ENCODE measurements at places on chromosomes 1 and 21. TPM values are rescaled to one million over a fixed set of nuclear protein-coding genes. Genes with fewer than 3 reads are reported as not detected.

Gene C8A
- not detected for polyA plus RNA-seq

Gene KRTAP19-1
- not detected for polyA plus RNA-seq

Gene CFHR5
- polyA plus RNA-seq = not detected

Gene NPHS2
- not detected for polyA plus RNA-seq

Gene HSD11B1
- polyA plus RNA-seq = not detected

Gene SIM2
- 0.16 TPM for polyA plus RNA-seq

Gene RGS7
- 2.0 TPM for polyA plus RNA-seq

GRCh38 chr1:17567582-17567981 is 28.1 kb downstream of the ARHGEF10L start:
- peaks cover 49% of the 10 kb centered on the region for H3K4me1 ChIP-seq
- no peak for DNase-seq
- no peaks in the 10 kb centered on the region for H3K27me3 ChIP-seq

- peaks cover 14% of the 10 kb centered on the region for H3K4me1 ChIP-seq
- H3K27ac ChIP-seq = no peak overlapping the region
- no peaks in the 10 kb centered on the region for H3K27me3 ChIP-seq
Observed at GRCh38 chr1:154749078-154749760, 120.9 kb downstream of the KCNN3 start.

DNA sequence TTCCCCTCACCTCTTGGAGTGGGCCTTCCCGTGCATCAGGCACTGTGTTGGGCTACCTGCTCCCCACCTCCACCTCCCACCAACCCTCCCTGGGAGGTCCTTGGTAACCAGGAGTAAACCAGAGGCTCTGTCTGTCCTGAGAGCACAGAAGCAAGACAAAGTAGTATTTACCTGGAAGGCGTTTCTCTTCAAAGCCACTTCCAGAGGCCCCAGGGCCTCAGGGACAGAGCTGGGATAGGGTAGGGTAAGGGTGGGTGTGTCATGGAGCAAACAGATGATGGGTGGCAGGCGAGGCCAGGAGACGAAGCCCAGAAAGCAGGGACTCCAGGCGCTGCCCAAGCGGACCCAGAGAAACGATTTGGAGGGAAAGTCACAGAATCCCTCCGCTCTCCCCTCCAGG is 77.2 kb upstream of the TARDBP start:
- no peaks in the 10 kb centered on the region for H3K27me3 ChIP-seq
- H3K27ac ChIP-seq = no peak overlapping the region
- peaks cover 6% of the 10 kb centered on the region for H3K4me1 ChIP-seq
- DNase-seq = no peak
- H3K36me3 ChIP-seq = no peaks in the 10 kb centered on the region

- no peak overlapping the region for H3K4me3 ChIP-seq
- no peak overlapping the region for H3K27ac ChIP-seq
- no peaks in the 10 kb centered on the region for H3K27me3 ChIP-seq
Observed at GRCh38 chr1:51019811-51020210, 49.8 kb downstream of the CDKN2C start.

DNA sequence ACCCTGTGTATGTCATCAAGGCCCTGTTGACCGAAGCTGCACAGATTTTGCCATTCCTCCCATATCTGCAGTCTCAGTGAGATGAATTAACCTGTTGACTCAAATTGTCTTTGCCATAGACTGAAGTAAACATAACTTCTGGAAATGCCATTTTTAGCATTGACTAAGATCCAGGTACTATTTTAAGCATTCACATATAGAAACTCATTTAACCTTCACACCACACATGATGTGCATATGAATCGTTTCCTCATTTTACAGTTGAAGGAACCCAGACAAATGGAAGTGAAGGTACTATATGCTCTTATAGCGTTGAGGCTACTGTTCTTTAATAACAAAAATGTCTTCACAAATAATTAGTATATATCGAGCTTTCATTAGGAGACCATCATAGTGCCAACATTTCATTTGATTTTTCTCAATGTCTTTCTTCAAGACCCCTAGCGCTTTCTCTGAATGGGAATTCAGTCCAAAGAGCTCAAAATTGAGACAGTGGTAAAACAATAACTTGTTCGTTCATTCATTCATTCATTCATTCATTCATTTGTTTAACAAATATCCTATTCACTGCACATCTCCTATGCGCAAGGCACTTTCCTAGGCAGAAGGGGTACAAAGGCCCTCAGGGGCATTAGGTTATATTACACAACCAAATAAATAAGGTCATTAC is 444.7 kb downstream of the ADGRL2 start:
- H3K27ac ChIP-seq = no peak overlapping the region
- no peak for DNase-seq
- no peaks in the 10 kb centered on the region for H3K4me1 ChIP-seq
- H3K36me3 ChIP-seq = no peaks in the 10 kb centered on the region
- H3K27me3 ChIP-seq = no peaks in the 10 kb centered on the region
- no peak overlapping the region for H3K4me3 ChIP-seq

DNA sequence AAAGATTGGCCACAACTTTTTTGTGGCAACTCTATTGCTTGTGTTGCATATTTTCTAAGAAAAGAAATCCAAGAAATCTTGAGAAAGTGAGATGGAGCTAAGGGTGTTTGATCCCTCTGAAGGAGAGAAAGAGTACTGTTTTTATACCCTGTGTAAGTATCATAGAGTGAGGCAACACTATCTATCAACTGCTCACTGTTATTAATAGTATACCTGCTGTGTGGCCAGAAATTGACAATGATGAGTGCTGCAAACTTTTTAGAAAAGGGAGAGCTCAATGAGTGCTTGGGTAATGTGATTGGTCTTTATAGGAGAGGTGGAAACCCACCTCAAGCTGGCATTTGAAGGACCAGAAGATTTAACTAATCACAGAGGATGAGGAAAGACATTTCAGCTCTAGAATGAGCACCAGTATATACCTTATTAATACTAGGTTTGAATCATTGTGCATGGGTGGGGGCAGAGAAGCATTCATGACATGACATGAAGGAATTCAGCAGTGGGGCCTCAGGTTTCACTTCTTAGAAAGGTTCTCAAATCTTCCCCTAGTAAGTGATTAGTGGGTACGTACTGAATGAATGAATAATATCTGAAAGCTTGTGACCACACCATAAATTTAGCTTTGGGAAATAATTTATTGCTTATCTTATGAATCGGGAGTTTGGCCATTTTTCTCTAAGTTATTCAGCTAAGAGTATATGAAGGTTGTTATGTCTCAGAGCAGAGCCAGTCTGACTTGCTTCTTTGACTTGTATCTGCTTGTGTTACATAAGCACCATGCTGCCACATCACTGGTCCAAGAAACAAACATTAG is 169.2 kb upstream of the SGIP1 start:
- no peak overlapping the region for H3K27ac ChIP-seq
- H3K27me3 ChIP-seq = no peaks in the 10 kb centered on the region
- H3K4me3 ChIP-seq = no peak overlapping the region
- no peak for DNase-seq

DNA sequence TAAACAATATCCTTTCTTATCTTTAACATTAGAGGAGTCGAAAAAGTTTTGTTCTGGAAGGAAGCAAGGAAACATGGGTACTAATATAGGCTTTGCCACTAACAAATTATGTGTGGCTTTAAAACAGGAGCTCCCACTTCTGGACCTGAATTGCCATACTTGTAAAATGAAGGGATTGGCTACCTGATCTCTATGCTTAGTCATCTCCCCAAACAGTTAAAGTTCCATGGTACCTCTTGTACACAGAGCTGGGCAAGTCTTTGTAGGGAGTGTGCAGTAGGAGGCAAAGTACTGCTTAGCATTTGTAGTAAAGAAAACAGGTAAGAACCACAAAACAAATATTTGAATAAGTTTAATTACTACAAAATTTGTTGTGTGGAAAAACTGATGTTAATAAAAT is 81.3 kb downstream of the MAST2 start:
- no peak overlapping the region for H3K27ac ChIP-seq
- DNase-seq = no peak
- H3K4me3 ChIP-seq = no peak overlapping the region

- no peak for DNase-seq
- no peak overlapping the region for H3K27ac ChIP-seq
Observed at GRCh38 chr1:6143395-6143794, 36.7 kb downstream of the CHD5 start.

DNA sequence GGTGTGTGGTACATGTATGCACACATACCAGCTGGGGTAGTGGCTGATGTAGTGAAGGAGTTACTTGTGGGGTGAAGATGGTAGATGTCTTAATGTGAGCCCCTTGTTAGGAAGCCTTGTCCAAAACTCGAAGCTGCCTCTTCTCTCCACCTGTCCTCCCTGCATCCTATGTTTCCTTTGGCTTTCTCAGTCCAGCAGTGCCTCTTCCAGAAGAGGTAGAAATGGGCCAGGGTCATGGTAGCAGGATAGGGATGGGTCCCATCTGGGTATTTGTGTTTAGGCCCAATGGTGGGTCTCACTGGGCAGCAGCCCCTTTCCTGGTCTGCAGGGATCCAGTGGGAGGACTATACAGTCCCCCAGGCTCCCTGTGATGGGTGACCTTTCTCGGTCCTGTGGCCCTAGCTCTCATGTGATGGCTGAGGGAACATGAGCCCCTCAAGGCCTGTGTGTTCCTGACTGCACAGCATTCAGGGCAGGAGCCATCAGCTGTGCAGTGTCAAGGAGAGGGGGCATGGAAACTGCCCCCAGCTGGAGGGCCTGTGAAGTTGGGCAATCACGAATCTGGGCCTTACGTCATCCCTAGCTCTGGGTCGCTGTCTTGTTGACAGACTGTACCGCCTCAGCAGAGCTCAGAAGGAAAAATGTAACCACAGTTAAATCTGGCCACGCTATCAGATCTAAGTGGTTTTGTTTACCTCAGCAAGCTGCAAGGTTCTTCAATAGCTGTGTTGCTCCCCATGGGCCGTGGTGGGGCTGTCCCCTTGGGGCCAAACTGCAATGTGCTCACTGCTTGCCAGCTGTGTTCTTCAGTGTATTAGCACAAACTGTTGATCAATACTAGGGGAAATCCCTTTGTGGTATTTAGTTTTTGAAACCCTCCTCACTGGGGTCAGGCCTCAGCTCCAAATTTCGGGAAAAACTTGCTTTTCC is 82.7 kb downstream of the NOS1AP start:
- H3K27ac ChIP-seq = no peak overlapping the region
- no peaks in the 10 kb centered on the region for H3K36me3 ChIP-seq
- DNase-seq = no peak
- peaks cover 13% of the 10 kb centered on the region for H3K4me1 ChIP-seq
- 0 out of 2 replicates have a peak, but pooled peaks cover 6% of the 10 kb centered on the region for H3K27me3 ChIP-seq
- no peak overlapping the region for H3K4me3 ChIP-seq

DNA sequence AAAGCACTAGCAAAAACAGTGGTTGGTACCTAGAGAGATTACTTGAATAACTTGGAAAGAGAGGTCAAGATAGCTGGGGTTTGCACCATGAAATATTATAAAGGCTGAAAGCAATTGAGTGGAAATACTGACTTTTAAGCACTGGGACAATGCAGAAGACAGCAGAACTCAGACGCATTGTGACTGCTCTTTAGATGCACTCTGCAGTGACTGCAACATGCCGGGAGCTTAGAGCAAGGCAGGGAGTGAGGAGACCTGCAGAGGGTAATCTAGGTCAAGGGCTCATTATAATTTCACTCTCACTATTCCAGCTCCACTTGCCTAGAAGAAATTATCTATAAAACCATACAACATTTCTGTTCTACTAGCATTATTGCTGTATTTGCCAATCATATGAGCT is 36.6 kb downstream of the OLFM3 start:
- H3K4me1 ChIP-seq = no peaks in the 10 kb centered on the region
- H3K4me3 ChIP-seq = no peak overlapping the region
- H3K36me3 ChIP-seq = no peaks in the 10 kb centered on the region
- no peak for DNase-seq
- H3K27me3 ChIP-seq = no peaks in the 10 kb centered on the region
- H3K27ac ChIP-seq = no peak overlapping the region

DNA sequence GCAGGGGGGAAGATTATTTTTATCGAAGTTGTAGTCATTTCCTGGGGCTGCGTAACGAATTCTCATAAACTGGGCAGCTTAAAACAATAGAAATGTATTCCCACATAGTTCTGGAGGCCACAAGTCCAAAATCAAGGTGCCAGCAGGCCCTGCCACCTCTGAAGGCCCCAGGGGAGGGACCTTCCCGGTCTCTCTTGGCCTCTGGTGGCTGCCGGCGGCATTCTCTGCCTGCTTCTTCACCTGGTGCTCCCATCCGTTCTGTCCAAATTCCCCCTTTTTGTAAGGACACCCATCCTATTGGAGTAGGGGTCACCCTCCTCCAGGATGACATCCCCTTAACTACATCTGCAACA is 92.8 kb downstream of the PDE9A start:
- DNase-seq = no peak
- H3K36me3 ChIP-seq = no peaks in the 10 kb centered on the region
- H3K27me3 ChIP-seq = no peaks in the 10 kb centered on the region
- H3K27ac ChIP-seq = 0 out of 2 replicates have a peak overlapping the region, but pooled peaks have one; percentile 50
- H3K4me1 ChIP-seq = no peaks in the 10 kb centered on the region

DNA sequence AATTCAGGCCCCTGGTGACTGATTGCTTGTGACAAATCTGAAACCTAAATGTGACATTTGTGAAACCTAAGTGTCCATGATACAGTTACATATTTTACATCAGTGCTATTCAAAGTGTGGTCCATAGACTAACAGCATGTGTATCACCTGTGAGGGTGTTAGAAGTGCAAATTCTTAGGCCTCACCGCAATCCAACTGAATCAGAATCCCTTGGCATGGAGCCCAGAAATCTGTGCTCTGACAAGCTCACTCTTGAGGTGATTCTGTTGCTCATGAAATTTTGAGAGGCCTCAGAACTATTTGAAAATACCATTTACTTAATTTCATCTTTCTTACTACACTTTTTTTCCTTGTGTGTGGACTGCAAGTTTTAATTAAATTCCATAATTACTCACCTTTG is 587.9 kb downstream of the ADGRL2 start:
- no peaks in the 10 kb centered on the region for H3K27me3 ChIP-seq
- no peaks in the 10 kb centered on the region for H3K36me3 ChIP-seq
- H3K4me3 ChIP-seq = no peak overlapping the region

GRCh38 chr1:17755120-17755519 is at the start of gene ACTL8:
TSS of gene ACTL8 (plus strand) at chr1:17755333. CDS start at chr1:17823009, 67,676 bp downstream.
- H3K4me3 ChIP-seq = no peak within 1 kb of the TSS
- no peak within 1 kb of the TSS for H3K27ac ChIP-seq
- peaks cover 7% of the 10 kb centered on the region for H3K36me3 ChIP-seq
- H3K27me3 ChIP-seq = no peaks in the 10 kb centered on the region

- H3K27ac ChIP-seq = no peak overlapping the region
- H3K4me3 ChIP-seq = no peak overlapping the region
- DNase-seq = no peak
- no peaks in the 10 kb centered on the region for H3K36me3 ChIP-seq
- H3K27me3 ChIP-seq = no peaks in the 10 kb centered on the region
Observed at GRCh38 chr1:77228836-77229235, 9.6 kb upstream of the PIGK start.

GRCh38 chr21:15095326-15095725 is 30.5 kb upstream of the NRIP1 start:
- no peak overlapping the region for H3K27ac ChIP-seq
- H3K27me3 ChIP-seq = no peaks in the 10 kb centered on the region
- DNase-seq = peak; percentile 1
- H3K36me3 ChIP-seq = no peaks in the 10 kb centered on the region

- DNase-seq = no peak
- H3K27me3 ChIP-seq = no peaks in the 10 kb centered on the region
- no peaks in the 10 kb centered on the region for H3K4me1 ChIP-seq
- H3K36me3 ChIP-seq = no peaks in the 10 kb centered on the region
- no peak overlapping the region for H3K27ac ChIP-seq
Observed at GRCh38 chr1:240230816-240231215, 139.1 kb downstream of the FMN2 start.
